ENCODE measurements at places on chromosomes 7 and 10.

DNA sequence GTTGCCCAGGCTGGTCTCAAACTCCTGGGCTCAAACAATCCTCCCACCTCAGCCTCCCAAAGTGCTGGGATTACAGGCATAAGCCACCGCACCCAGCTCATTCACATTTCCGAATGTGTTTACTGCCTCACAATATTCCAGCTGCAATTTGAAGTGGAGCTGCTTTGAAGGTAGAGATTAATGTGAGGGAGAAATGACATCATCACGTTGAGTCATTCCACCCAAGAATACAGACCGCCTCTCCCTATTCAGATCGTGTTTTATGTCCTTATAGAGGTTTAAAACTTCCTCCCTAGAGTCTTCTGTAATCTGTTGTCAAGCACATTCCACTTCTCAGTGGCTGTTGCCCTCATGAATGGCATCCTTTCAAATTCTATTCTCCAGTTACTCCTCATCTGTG is 100.4 kb upstream of the PDGFA start:
- DNase-seq = no peak

GRCh38 chr10:91799612-91799975 is 1.4 kb downstream of the TNKS2 start:
- DNase-seq = no peak

- DNase-seq = no peak
Observed at GRCh38 chr10:27319752-27320431, 79.3 kb upstream of the ACBD5 start.

GRCh38 chr10:126397640-126398382 is 9.5 kb upstream of the ADAM12 start:
- DNase-seq = no peak

GRCh38 chr7:155198196-155198892 is 99.3 kb upstream of the INSIG1 start:
- DNase-seq = no peak

DNA sequence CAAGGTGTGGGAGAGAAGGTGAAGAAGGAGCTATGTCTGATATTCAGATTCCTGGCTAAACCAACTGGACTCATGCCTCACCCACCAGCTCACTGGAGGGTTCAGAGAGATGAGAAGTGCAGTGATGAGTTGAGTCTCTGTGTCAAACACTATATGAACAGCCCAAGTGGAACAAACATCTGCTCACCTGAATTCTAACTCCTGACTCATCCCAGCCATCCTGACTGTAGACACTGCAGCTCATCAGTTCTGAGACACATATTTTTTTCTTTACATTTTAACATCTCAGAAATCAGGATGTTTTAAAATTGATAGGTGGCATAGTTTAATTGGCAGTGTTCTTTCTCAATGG is 27.3 kb downstream of the GSDME start:
- DNase-seq = no peak

GRCh38 chr7:76037310-76037709 is 10.5 kb downstream of the STYXL1 start:
- DNase-seq = no peak

DNA sequence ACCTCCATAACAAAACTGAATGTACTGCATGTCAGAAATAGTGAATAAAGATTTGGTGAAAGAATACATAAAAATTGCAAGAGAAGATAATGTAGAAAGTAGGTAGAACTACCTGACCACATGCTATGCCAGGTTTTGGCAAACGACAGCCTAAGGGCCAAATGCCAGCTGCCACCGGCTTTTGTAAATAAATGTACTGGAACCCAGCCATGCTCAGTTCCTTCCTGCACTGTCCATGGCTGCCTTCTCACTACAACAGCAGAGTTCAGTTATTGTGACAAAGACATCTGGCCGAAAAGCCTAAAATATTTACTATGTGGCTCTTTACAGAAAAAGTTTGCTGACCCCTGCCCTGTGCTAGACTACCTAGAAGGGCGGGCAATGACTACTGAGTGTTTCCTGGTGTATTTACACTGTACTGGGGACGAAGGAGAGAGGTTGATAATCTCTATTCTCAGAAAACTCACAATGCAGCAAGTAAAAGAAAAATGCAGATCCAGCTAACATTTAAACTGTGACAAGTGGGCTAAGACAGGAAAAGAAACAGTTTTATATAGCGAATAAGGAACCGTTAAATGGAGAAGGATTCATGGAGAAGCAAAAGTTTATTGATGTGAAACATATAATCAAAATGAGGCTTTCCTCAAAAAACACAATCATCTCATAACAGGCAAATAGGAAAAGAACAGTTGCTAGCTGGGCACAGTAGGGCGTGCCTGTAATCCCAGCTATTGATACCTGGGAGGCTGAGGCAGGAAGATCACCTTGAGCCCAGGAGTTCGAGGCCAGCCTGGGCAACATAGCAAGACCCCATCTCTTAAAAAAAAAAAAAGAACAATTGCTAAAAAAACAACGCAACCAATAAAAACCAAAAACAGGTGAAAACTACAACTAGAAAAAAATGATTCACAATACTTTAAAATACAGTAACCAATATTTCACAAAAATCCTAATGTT is 13.7 kb downstream of the KIN start:
- DNase-seq = no peak

GRCh38 chr10:48884179-48885045 is 55.2 kb downstream of the LRRC18 start:
- no peak for DNase-seq

- DNase-seq = no peak
Observed at GRCh38 chr10:77892021-77892739, 34.4 kb downstream of the DLG5 start.

DNA sequence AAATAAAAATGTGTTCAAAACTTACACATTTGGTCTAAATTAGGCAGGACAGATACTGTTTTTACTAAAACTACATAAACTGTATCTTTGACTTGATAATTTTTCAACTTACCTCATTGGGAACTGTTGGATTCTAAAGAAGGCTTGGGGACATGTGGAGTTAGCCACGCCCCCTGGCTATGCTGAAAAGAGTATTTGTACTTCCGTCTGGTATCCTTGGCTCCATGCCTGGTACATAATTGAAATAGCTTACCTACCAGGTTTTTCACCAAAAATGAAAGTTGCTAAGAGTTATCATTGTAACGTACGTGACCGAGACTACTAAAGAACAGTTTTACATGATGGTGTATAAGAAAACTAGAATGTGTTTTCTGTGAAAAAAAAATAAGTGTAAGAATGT is 604.8 kb upstream of the IGFBP3 start:
- DNase-seq = no peak

GRCh38 chr10:29343607-29344038 is 54.8 kb downstream of the LYZL1 start:
- no peak for DNase-seq

DNA sequence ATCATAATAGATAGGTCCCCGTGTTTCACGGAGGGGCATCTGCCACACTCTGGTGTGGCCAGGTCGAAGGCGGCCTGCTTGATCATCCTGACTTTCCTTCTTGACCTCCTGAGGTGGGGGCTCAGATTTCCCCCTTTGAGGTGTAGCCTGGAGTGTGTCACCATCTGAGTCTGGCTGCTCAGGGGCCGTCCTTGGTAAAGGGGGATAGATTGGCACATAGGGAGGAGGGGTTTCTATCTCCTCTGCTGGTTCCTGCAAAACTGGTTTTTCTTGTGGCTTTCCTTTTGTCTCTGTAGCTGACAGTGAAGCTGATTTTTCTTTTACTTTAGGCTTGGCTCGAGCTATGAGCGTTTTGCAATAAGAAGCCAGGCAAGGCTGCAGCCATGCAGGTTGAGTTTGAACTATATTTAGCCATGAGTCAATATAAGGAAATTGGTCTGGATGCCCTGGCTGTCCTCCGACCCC is 7.1 kb upstream of the ZNF117 start:
- no peak for DNase-seq

DNA sequence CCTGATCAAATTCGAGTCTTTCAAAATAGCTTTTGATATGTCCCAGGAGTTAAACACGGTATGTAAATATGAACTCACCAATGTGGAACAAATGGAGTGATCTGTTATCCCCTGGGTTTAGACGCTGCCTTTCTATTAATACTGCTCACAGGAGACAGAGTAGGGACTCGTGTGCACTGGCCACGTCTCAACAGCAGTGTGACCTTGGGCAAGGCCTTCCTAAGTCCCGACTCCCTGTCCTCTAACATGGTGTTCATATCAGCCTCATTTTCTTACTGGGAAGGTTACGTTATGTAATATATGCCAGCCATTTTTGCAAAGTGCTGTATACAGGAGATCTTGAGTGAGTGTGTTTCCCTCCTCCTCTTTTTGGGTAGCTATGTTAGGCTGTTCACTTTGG is 1.8 kb downstream of the WDR37 start:
- no peak for DNase-seq

GRCh38 chr10:103566536-103566935 is 73.0 kb downstream of the NEURL1 start:
- DNase-seq = no peak

DNA sequence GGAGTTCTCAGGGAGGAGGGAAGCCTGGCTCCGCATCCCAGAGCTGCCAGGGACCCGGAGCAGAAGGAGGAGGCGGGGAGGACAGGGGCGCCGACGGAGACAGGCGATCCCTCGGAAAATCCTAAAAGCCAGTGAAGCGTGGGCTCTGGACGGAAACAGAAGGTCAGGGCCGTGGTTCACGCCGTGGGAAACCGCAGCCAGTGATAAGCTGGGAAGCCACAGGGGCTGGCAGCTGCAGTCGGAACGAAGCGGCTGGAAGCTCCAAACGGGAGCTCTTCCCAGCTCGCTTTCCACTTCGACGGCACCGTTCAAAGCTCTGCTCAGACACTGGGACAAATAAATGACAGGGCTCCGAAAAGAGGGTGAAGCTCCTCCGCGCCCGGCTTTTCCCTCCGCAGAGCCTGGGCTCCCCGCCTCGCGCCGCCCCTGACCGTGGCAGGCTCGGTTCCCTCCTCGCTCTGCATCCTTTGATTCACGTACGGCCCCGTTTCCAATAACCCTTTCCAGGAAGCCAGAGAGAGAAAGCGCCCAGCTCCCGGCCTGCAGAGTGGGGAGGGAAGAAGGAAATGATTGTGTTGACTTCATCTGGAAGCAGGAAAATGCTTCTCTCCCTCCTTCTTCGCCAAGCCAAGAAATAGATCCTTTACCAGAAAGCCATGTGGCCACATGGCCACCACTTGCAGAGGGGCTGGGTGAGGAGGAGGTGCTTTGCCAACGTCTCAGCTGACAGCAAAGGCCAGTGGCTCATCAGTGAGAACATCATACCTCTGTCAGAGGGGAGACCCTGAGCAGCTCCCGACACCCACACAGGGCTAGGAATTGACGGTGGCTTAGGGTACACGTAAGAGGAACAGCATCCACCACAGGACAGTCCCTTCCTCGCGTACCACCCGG is 57.4 kb downstream of the ADRB1 start:
- no peak for DNase-seq

DNA sequence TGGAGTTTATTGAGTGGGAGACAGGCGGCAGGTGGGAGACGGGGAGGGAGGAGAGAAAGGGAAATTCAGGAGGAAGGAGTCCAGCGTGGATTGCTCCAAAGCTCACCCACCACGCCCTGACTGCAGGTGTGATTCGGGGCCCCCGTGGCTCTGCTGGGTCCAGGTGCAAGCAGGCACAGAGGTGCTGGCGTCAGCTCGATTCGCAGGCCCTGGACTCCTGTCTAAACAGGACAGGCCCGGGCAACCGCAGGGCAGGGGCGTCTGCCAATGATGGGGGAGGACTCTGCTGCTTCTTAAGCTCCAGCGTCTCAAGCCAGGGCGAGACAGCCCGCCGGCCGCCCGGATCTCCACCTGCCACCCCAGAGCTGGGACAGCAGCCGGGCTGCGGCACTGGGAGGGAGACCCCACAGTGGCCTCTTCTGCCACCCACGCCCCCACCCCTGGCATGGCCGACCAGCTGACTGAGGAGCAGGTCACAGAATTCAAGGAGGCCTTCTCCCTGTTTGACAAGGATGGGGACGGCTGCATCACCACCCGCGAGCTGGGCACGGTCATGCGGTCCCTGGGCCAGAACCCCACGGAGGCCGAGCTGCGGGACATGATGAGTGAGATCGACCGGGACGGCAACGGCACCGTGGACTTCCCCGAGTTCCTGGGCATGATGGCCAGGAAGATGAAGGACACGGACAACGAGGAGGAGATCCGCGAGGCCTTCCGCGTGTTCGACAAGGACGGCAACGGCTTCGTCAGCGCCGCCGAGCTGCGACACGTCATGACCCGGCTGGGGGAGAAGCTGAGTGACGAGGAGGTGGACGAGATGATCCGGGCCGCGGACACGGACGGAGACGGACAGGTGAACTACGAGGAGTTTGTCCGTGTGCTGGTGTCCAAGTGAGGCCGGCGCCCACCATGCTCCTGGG is at the start of gene CALML3:
Gene CALML3, plus strand, starts transcription at position 321 of the 920 bp plus-strand sequence. Its CDS starts 125 bp downstream, at position 446.
- DNase-seq = no peak

- DNase-seq = no peak
Observed at GRCh38 chr7:29328045-29328444, 133.5 kb downstream of the CHN2 start.

DNA sequence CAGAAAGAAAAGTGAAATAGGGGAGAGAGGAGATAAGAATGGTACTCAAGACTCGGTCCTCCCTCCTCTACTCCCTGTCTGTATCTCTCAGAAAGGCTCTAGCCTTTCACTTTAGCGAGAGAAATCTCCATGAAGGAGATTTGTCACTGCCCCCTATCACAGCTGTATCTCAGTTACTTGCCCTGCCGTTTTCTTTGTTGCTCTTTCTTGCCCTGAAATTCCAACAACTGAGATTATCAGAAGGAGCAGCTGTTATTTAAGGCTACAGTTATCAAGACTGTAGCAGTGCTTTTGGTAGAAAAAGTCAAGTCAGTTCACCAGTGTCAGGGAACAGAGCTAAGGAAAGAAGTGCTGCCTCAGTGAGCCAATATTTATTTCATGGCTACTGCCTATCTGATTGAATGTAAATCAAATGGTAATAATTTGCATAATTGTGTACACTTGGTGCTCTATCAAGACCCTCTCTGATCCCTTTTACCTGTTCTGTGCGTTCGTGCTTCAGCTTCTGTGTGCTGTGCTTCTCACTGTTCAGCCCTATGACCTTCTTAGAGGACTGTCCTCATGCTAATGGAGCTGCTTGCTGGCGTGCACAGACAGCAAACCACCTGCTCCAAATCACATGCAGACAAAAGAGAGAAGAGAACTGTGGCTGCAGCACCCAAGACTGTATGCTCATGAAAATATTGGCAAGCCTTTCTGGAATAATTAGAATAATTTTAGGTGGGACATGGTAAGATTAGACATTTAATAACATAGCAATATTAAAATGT is 180.2 kb upstream of the FAM3C start:
- DNase-seq = no peak

DNA sequence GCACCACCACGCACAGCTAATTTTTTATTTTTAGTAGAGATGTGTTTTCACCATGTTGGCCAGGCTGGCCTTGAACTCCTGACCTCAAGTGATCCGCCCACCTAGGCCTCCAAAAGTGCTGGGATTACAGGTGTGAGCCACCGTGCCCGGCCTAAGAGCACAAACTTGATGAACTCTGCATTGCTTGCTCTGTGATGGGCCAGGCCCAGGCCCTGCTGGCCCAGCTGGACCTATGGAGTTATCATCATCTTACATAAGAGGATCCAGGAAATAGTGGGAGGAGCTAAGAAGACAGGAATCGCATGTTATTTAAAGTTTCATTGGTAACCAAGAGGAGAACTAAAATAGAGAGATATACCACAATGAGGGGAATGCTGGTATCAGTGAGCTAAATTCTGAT is 86.9 kb downstream of the DAGLB start:
- DNase-seq = no peak
